ENCODE measurements at places on chromosomes 3 and 15.

- no peak for DNase-seq
These were observed 49.7 kb upstream of the RBSN start for GRCh38 chr3:15148614-15149013.

GRCh38 chr15:70589728-70590127 lies 173.6 kb downstream of the UACA start:
- no peak for DNase-seq

GRCh38 chr15:40807888-40808461 lies 702 bp upstream of the DNAJC17 start:
- DNase-seq: no peak

GRCh38 chr15:48046813-48047438 lies 73.9 kb upstream of the SLC24A5 start:
- no peak for DNase-seq

GRCh38 chr3:131299836-131300235 lies 81.7 kb upstream of the NUDT16 start:
- no peak for DNase-seq

DNA sequence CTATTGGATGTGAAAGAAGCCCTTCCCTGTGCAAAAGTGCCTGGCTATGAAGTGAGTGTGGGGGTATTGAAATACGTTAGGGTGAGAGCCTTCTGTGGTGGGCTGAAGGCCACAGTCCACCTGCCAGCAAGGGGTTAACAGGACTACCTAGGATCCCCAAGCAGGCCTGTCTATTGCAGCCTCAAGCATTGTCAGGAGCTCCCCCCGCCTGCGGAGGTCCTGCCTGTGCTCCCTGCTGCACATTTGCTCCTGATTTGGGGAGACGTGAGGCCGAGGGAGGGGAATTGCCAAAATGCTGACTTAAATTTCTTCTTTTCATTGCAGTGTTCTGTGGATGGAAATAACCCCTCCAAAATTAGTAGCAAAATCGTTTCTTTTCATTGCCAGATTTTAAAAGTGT lies 56.2 kb downstream of the GABRG3 start:
- no peak for DNase-seq

- no peak for DNase-seq
These were observed 98.6 kb upstream of the ABHD17C start for GRCh38 chr15:80596521-80596976.

GRCh38 chr3:63910891-63911290 lies 1.3 kb downstream of the SCAANT1 start:
- no peak for DNase-seq

DNA sequence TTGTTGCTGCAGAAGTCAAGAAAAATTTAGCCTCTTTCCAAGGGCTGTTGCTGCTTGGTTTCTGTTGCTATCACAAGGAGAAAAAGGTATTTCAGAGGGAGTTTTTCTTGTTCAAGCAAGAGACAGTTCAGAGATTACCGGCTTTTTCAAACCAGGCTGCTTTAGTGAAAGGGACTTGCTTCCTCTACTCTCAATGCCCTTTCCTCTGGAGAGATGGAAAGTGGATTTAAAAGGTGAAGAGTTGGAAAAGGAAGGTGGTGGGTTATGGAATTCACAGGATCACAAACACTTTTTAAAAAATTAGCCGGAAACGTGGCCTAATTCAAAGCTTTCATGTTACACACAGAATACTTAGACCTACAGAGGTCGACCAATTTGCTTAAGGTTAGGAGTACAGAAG lies 1.1 kb downstream of the PARP6 start:
- DNase-seq: no peak

- DNase-seq: no peak
These were observed 36.5 kb upstream of the CBLB start for GRCh38 chr3:105905328-105905727.

DNA sequence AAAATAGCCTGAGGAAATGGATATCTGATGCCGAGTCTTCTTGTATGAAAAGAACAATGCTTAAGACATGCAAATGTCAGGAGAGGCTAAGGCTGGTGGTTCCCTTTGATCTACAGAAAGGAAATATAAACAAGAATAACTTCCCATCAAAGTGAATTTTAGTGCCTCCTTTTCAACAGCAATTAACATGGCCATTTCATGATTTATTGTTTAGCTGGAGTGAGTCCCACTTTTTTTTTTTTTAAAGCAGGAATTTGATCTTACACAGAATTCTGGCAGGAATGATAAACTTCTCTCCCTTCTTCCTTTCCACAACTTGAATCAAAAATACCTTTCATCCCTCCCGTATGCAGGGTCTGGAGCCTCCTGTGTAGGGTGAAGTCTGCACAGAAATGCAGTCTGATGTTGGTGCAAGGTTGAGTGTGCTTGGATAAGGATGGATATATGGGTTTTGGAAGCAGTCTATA lies 287.0 kb downstream of the MEX3B start:
- no peak for DNase-seq

- no peak for DNase-seq
These were observed 32.1 kb downstream of the KIF9 start for GRCh38 chr3:47250309-47251060.

DNA sequence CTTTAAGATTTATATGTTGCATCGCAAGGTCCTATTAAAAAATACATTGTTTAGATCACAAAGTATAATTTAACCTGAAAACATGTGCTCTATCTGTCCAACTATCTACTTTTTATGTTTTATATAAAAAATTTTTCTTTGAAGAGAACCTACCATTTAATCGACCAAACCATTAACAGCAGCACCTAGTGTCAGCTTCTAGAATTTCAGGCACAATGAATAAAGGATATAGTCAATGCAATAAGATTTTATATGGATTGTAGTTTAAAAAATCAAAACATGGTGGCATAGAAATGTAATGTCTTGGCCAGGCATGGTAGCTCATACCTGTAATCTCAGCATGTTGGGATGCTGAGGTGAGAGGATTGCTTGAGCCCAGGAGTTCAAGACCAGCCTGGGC lies 313.7 kb downstream of the GAP43 start:
- no peak for DNase-seq

- DNase-seq: peak; percentile 63
These were observed 237.1 kb downstream of the RYR3 start for GRCh38 chr15:33547876-33548275.

GRCh38 chr3:107241217-107241616 lies 136.0 kb upstream of the CCDC54 start:
- DNase-seq: no peak

- DNase-seq: no peak
These were observed 4.6 kb downstream of the CIDEC start for GRCh38 chr3:9875448-9875847.

- DNase-seq: no peak
These were observed 205.6 kb downstream of the TBC1D2B start for GRCh38 chr15:77871852-77872371.

- DNase-seq: no peak
These were observed 12.5 kb downstream of the SLC6A6 start for GRCh38 chr3:14414846-14415464.

GRCh38 chr3:7973006-7973405 lies 528.6 kb upstream of the LMCD1 start:
- no peak for DNase-seq

- peak; percentile 41 for DNase-seq
These were observed 120.1 kb downstream of the ANP32A start for GRCh38 chr15:68700455-68701123.

DNA sequence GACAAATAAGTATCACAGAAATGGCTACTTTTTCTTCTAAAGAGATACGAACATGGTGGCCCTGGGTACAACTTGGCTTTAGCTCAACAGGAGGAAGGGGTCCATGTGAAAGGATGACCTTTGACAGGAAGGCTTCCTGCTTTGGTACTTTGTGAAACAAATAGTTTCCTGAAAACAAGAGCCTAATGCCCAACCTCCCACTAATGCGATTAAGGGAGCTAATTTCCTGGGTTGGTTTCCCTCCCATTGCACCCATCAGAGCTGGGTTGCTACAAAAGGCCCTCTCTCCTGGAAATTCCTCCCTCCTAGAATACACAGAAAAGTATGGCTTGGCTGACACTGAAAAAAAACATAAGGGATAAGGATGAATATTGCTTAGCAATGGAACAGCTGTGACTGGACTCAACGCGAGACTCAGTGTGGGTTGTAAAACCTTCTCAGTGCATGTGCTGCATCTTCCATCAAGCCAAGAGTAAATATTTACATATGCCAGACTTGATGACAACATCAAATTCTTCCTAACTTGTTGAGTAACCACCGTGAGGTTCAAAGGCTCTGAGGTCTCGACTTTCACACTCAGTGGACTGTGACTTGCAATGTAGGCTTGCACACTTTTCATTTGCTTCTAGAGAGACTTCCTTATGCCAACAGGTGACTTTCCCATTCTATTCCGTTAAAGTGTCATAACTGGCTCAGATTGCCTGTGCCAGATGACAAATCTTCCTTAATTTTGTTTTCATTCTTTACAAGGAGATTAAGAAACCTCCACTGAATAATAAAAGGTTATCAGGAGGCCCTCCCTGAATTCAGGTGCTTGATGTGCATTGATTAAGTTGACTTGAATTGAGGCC lies 60.1 kb downstream of the ADAMTS9 start:
- DNase-seq: no peak

DNA sequence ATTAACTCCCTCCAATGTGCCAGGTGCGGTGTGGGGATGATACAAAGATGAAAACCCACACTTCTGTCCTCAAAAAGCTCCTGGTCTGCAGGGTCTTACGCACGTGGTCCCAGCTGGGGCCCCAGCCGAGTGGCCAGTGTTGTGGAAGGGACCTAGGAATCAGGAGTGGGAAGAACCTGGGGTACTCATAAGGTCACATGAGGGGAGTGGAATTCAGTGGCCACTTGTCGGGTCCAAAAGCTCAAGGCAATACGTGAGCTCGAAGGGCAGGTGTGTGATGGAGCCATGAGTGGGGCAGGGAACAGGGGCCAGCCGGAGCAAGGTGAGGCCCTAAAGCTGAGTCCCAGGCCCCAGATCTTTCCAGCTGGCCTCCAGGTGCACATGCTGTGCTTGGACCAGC lies 260.0 kb upstream of the LYSMD4 start:
- DNase-seq: no peak

GRCh38 chr3:184811663-184811998 lies 335 bp upstream of the VPS8 start:
- no peak for DNase-seq

DNA sequence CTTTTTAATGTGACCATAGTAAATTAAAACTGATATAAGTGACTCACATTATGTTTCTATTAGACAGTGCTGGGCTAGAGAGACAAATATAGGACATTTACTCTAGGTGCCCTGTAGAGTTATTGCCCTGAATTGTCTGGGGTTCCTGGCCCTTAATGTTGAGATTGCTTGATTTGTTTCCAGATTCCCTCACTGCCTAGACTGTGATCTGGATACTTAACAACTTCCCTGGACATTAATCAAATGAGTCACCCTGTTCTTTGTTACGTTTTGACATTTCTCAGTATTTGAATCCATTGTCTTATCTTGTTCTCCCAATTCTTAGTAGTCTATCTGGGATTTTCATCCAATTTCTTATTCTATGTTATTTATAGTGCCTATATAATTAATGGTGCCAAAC lies 65.8 kb downstream of the DTWD1 start:
- peak; percentile 15 for DNase-seq

GRCh38 chr3:173399044-173399443 lies 1.5 kb downstream of the NLGN1 start:
- no peak for DNase-seq

DNA sequence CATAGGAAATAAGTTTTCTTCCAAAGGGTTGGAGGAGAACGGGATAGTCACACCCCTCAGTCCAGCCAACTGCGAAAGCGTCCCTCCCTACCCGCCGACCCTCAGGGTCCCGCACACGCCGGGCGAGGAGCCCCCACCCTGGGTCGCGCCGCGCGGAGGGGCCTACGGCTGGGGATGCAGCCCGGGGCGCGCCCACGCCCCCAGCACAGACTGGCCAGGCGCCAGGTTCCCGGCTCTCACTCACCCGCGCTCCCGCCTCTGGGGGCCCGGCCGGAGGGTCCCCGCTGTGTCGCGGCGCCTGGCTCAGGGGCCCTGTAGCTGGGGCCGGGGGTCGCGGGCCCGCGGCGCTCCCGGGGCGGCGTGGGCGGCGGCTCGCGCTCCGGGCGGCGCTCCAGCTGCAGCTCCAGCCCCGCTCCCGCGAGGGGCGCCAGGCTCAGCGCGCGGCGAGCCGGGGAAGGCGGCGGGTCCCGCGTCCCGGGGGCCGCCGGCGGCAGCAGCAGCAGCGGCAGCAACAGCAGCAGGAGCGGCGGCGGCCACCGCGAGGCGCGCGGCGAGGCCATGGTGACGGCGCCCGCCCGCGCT lies 375 bp downstream of the HEG1 start:
- DNase-seq: no peak

DNA sequence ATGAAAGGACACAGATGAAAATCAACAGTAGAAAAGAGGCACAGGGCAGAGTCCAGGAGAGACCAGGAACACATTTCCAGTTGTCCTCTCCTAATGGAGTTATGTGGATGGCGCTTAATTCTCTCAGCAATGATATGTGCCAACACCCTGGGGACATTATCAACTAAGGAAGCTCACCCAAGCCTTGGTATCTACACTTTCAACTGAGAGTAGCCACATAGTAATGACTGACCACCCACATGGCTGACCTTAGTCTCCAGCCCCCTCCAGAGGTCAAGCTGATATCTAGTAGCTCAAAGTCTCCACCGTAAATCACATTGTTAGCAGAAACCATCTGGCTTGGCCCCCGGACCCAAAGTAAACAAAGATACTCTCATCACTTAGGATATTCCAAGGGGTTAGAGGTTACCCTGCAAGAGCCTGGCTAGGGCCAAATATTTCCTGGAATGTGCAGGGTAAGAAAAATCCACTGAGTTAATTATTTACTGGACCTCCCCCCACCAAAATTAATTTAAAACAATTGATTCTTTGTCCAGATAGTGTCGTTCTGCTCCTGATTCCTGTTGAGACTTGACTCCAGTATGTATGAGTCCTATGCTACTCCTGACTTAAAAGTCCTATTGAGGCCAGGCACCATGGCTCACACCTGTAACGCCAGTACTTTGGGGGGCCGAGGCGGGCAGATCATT lies 24.8 kb downstream of the GABRR3 start:
- no peak for DNase-seq

GRCh38 chr3:13189639-13190377 lies 116.6 kb upstream of the IQSEC1 start:
- DNase-seq: no peak

DNA sequence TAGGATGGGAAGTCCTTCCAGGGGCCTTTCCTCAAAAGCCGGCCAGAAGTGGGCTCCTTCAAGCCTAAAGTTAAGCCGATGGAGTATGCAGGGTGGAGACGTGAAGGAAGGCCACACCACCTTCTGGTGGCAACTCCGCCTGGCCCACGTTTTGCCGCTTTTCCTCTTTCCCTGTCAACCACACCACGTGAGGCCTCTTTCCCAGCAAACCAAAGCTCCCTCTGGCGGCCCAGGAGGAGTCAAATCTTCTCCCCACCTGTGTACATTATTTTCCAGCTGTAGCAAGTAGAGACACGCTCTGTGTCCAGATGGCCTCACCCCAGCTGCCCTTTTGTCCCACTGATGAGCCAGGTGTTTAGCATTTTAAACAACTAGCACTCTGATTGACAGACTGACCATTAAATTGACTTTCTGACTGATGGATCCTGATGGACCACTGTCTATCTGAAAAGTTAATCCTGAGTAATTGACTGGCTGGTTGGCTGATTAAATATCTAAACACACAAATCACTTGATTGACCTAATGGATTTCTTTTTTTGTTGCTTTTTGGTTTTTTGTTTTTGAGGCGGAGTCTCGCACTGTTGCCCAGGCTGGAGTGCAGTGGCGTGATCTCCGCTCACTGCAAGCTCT lies 59.6 kb upstream of the ZBTB38 start:
- DNase-seq: no peak

Measured in astrocyte of the cerebellum (primary cell).